ENCODE measurements at places on chromosomes 1 and 21. TPM values are rescaled to one million over a fixed set of nuclear protein-coding genes. Genes with fewer than 3 reads are reported as not detected.

- peaks cover 1% of the 10 kb centered on the region for H3K36me3 ChIP-seq
- DNase-seq, result no peak
- H3K4me3 ChIP-seq, result peak overlapping the region; percentile 98
Observed at GRCh38 chr1:109985247-109986053, 885 bp downstream of the AHCYL1 start.

DNA sequence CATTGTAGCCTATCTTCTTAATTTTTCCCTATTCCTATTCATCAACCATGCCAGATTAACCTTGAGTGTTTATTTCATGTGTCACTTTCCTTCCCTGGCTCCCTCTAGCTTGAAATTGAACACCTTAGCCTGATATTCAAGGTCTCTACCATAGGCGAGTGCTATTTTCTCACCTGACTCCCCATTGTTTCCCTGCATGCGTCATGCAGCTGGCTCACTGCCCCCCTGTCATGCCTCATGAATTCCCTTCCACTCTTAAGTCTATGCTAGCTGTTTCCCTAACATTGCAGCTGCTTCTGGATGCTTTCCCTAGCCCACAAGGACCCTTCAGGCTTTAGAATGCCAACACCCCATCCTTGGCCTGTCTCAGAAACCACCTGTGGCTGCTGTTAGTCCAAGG lies 56.7 kb upstream of the CD1D start:
- peaks cover 3% of the 10 kb centered on the region for H3K4me1 ChIP-seq
- no peaks in the 10 kb centered on the region for H3K36me3 ChIP-seq
- no peak overlapping the region for H3K27ac ChIP-seq
- no peak overlapping the region for H3K4me3 ChIP-seq

The TCHH gene
- not detected for total RNA-seq

The SNAPIN gene
- 41.8 TPM for total RNA-seq

GRCh38 chr1:94759188-94759587 lies 61.0 kb upstream of the SLC44A3 start:
- H3K27me3 ChIP-seq, result no peaks in the 10 kb centered on the region
- H3K4me1 ChIP-seq, result peaks cover 24% of the 10 kb centered on the region
- no peak for DNase-seq
- peaks cover 10% of the 10 kb centered on the region for H3K36me3 ChIP-seq
- no peak overlapping the region for H3K4me3 ChIP-seq
- no peak overlapping the region for H3K27ac ChIP-seq

DNA sequence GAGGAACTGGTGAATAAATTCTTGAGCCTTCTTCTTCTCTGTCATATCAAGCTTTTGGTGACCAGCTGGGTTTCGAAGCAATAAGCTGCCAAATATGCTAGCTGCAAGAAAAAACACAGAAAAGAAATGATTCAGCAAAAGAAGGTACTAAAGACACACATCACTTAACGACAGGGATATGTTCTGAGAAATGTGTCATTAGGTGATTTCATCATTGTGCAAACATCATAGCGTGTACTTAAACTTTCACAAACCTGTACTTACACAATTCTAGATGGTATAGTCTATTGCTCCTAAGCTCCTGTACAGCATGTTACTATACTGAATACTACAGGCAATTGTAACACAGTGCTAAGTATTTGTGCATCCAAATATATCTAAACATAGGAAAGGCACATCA lies 2.9 kb upstream of the MTF1 start:
- no peaks in the 10 kb centered on the region for H3K27me3 ChIP-seq
- H3K36me3 ChIP-seq, result peaks cover 20% of the 10 kb centered on the region
- H3K4me1 ChIP-seq, result peaks cover 20% of the 10 kb centered on the region
- H3K27ac ChIP-seq, result no peak overlapping the region
- DNase-seq, result no peak
- H3K4me3 ChIP-seq, result no peak overlapping the region

GRCh38 chr1:7811476-7811875 lies 27.4 kb downstream of the PER3 start:
- no peaks in the 10 kb centered on the region for H3K27me3 ChIP-seq
- no peak overlapping the region for H3K4me3 ChIP-seq
- H3K27ac ChIP-seq, result no peak overlapping the region
- no peak for DNase-seq

The SPRR1A gene
- total RNA-seq, result not detected

- H3K27ac ChIP-seq, result no peak overlapping the region
- peaks cover 4% of the 10 kb centered on the region for H3K36me3 ChIP-seq
- H3K27me3 ChIP-seq, result no peaks in the 10 kb centered on the region
- H3K4me1 ChIP-seq, result no peaks in the 10 kb centered on the region
- no peak overlapping the region for H3K4me3 ChIP-seq
- no peak for DNase-seq
Observed at GRCh38 chr1:84427250-84428188, 29.2 kb downstream of the DNASE2B start.

The C1orf226 gene
- total RNA-seq, result 6.4 TPM

DNA sequence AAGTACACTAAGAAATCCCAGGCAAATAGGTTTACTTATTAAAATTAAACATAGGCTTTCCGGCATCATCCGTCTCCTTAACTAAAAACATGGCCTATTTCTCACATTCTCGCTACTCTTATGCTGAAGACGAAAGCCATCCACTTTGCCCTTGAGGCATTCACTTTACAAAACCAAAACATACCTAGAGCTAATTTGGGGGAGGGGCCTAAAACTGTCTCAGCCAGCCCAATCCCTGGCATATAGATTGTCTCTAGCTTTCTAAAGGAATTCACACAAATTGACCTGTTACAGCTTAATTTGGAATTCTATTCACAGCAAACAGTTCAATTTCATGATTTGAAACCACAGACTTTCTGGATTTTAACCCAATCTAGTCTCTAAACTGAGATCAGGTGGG lies 34.8 kb downstream of the SLC35D1 start:
- DNase-seq, result no peak
- H3K36me3 ChIP-seq, result peaks cover 4% of the 10 kb centered on the region
- H3K4me3 ChIP-seq, result no peak overlapping the region
- peaks cover 47% of the 10 kb centered on the region for H3K4me1 ChIP-seq
- peak overlapping the region; percentile 82 for H3K27ac ChIP-seq
